ENCODE measurements at places on chromosomes 1 and 21.

- DNase-seq = no peak
Observed at GRCh38 chr1:161259345-161259702, 779 bp downstream of the PCP4L1 start.

- no peak for DNase-seq
Observed at GRCh38 chr1:12082988-12083387, 19.9 kb downstream of the TNFRSF8 start.

DNA sequence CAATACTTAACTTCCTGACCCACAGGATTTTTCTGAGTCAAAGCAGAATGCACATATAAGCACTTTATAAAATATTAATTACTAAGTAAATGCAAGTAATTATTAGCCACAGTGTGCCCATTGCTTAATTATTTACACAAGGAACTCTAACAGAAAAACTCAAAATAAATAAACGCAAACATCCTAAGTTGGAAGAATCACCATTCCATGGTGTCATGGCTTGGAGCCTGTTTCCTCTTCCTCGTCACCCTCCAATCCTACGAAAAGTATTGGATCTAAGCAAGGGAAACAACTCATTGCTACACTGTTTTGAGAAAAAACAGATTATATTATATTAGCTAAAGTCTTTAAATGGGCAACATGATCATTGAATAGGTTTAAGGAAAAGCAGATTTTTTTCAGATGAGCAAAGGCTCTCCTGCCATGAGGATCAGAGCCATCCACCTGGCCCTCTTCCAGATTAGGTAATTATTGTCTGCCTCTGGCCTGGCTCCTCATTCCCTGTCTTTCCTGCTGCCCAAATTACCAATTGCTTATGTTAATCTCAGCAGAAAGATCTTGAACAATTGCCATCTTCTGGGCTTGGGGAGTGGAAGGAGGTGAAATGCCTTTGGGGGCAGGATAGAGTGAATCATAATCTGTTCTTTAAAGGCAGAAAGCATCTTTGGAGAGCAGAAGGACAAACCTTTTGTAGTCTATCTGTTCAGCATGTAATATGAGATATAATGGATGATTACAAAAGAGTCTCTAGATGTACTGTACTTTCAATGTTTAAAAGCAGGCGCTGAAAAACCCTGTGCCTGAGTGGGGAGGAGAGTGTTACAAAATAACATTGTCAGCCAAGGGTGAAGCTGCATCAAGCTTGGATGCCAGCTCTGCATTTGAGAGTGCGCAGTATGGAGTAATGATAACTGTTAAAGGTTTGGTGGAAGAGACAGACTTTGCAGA lies 121.2 kb downstream of the DUSP10 start:
- no peak for DNase-seq

DNA sequence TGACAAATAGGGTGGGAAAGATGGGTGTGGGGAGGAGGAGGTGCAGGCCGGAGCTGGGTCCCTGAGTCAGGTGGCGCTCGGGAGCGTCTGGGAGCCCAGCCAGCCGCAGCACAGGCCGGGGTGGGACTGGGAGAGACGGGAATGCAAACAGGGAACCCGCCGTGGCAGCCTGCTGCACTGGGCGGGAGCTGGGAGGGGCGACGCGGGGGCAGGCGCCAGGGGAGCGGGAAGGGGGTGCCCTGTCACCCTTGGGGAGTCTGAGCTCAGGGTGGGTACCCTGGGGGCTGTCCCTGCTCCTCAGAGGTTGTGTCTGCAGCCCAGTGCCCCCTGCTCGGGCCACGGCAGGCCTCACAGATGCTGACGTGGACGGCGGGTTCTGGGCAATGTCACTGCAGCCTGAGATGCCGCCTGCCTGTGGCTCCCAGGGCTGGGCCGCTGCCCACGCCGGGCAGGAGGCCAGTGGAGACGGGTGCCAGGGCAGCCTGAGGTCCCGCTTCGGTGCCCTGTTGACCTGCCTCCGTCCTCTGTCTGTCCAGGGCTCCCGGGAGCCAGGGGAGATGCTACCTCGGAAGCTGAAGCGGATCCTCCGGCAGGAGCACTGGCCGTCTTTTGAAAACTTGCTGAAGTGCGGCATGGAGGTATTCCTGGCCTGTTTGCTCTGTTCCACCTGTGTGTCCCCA lies 16.6 kb upstream of the LRRC3 start:
- no peak for DNase-seq

DNA sequence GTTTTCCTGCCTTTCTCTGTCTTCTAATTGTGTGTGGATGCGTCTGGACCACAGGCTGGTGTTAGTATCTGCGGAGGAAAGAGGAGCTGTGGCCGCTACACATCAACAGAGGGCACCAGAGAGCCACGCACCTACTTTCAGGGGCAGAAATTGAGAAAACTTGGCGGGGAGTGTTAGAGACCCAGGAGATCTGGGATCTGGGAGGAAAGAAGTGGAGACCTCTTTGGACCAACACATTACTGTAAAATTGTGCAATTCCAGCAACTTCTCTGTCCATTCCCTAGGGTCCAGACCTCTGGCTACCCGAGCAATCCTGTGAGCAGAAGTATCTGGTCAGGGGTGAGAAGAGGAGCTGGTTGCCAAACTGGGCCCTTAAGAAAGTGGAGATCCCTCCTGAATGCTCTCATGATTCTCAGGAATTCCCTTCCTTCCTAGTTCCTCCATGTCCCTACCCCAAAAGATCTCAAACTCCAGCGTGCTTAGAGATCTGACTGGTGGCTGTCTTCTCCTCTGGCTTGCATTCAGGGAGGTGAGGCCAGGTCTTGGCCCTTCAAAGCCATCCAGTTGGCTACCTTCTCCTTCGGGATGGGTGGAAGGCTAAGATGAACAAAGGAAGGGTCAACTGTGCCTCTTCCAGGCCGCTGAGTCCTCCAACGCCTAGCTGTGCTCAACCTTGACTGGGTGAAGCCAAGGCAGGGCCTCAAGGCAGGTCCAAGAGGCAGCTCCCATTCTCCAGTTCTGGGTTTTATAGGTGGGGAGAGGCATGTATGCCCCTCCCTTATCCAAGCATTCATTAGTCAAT lies 1.2 kb upstream of the KIRREL1 start:
- no peak for DNase-seq

GRCh38 chr21:25980710-25981109 lies 189.9 kb downstream of the APP start:
- DNase-seq = no peak

DNA sequence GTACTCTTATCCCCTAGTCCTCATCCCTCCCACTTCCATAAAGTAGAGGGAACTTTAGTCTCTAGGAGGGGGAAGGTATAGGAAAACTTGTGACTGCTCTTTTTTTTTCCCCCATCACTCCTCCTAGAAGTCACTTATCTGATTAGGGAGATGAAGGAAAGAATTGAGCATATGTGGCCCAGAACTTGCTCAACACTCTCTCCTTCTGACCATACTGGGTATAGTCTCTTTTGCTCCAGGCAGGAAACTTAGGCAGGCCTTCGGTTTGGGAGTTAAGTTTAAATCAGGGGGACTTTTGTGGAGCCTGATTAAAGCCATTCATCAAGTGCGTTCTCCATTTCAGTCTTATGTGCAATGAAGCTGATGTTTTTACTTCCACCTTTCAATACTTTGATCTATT lies 5.8 kb downstream of the UBE2U start:
- no peak for DNase-seq

GRCh38 chr1:87392248-87393192 lies 63.8 kb downstream of the LMO4 start:
- DNase-seq = no peak
